Urothelium cell line (cell line): ENCODE measurements at places on chromosomes 16 and 17.
A peak's percentile ranks its signal among the peaks of the same experiment; 100 is the strongest.

GRCh38 chr17:51407576-51407975 is 147.2 kb downstream of the UTP18 start:
- DNase-seq: no peak

- DNase-seq: no peak
These were observed 26.8 kb upstream of the SMPD3 start for GRCh38 chr16:68475071-68475470.

- DNase-seq: no peak
These were observed 5.5 kb upstream of the PHF12 start for GRCh38 chr17:28956861-28957260.

GRCh38 chr17:76497699-76497978 is 3.6 kb downstream of the RHBDF2 start:
- no peak for DNase-seq

DNA sequence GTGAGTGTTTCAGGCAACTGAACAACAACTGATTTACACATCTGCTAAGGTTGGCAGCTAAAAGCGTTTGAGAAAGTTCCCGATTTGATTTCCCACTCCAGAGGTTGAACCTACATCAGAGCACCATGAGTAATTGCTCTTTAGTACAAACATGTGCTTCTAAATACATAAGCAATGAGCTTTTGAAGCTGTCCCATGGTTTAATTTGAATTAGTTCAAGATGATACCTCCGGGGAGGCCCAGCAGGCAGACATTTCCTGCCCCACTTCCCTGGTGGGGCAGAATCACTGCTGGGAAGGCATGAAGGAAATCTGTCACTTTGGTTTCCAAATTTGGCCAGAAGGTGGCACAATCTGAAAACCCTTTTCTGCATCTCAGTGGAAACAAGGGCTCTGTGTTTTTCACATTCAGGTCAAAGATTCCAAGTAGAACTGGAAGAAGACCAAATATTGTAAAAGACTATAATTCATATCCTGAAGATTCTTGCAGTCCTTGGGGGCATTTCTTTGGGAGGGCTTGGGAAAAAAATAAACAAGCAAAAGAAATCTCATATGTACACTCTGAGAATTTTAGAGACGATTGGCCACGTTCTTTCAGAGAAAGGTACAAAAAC is 176.2 kb upstream of the FAM20A start:
- DNase-seq: peak; percentile 68

DNA sequence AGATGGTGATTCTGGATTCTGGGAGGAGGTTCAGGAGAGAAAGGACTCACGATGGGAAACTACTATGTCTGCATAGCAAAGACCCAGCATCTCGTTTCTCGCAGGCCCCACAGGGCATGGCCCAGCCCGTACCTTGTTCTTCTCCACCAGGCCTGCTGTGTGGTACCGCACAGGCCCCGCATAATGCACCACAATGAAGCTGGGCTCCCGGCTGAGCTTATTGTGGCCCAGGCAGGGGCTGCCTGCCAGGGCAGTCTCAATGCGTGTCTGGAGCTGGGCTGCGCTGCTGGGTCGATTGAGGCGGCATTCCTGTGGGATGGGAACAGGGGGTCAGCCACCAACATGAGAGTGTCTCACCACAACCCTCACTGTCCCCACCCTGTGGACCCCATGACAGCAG is 20.4 kb downstream of the ZNHIT3 start:
- DNase-seq: no peak

DNA sequence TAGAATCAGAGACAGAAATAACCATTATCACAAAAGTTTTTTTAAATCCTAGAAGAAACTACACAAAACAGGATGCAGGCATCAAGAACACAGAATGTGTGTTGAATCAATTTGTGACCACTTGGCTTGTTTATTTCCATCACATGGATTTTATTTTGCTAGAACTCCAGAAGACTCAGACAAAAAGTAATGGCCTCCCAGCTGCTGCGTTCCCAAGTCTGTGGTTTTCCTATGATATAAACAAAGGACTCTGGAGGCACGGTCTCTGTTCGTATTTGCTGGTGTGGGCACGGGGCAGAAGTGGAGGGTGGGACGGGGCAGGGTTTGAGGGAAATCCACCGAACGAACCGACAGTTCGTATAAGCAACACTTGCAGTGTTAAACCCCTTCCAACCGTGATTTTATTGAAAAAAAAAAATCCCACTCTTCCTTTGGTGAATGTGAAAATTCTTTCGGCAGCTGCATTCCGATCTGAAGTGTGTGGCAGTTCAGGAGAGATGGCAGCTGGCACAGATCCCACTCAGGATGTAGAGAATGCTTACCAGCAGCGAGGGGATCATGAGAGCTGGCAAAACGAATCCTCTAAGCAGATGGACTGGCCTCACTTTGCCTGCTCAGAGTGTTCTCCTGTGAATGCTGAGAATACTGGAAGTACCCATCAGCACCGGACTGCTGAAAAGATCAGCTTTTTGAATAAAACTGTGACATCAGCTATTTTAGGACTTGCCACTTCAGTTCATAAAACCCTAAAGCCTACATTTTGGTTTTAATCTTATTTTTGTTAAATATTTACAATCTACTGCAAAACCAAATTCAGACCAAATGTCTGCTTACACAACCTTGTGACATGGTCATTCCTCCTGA is 165.2 kb downstream of the VPS53 start:
- DNase-seq: peak; percentile 67

DNA sequence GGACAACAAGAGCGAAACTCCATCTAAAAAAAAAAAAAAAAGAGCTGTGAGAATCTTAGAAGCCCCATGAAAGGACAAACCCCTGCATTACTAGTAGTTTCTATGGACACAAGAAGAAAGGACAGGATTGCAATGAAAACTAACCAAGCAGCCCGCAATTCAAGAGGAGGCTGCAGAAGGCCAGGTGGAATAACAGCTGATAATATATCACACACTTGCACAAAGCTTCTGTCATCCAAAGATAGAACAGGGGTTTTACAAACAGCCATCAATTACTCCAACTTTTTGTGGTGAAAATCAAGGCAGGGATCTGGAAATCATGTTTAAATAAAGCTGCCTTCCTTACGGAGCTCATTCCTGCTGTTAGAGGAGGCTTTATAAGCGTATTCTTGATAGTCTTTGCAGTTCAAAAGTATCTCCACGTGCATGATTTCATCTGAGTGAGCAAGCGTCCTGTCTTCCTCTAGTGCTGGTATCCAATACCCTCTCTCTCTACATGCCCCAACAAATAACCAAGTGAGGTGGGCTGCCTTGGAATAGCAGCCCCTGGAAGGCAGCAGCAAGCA is 23.1 kb upstream of the TMEM94 start:
- DNase-seq: no peak

- no peak for DNase-seq
These were observed 19.8 kb upstream of the G6PC1 start for GRCh38 chr17:42880776-42881310.

DNA sequence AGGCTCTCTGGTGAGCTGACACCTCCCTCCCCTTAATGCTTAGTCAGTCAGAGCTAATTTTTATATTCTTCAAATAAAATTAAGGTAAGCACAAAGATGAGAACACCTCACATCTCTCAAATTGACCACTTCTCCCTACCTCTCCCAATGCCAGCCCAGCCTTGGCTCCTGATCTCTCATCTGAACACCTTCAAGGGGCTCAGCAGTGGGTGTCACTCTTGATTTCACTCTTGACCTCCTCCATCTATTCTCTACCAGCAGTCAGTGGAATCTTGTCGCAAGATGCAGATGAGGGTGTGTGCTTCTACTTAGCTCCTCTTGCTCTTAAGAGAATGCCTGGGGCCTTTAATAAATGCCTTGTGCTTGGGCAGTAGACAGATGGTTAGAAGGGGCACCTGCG is 309.0 kb upstream of the IRX3 start:
- no peak for DNase-seq

DNA sequence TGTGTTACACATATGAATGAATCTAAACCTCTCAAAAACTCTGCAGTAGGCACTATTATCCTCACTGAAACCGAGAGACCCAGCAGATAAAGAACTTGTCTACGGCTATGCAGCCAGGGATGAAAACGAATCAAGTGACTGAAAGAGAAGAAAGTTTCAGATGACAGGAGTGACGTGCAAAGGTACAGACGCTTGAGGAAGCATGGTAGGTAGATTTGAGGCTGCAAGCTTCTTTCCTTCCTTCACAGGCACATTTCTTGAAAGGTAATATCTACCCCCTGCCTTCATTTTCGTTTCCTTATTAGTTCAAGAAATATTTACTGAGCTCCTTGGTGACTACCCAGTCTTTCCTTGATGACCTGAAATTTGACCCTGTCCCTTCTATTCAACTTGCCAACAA is 211.5 kb upstream of the AXIN2 start:
- no peak for DNase-seq

DNA sequence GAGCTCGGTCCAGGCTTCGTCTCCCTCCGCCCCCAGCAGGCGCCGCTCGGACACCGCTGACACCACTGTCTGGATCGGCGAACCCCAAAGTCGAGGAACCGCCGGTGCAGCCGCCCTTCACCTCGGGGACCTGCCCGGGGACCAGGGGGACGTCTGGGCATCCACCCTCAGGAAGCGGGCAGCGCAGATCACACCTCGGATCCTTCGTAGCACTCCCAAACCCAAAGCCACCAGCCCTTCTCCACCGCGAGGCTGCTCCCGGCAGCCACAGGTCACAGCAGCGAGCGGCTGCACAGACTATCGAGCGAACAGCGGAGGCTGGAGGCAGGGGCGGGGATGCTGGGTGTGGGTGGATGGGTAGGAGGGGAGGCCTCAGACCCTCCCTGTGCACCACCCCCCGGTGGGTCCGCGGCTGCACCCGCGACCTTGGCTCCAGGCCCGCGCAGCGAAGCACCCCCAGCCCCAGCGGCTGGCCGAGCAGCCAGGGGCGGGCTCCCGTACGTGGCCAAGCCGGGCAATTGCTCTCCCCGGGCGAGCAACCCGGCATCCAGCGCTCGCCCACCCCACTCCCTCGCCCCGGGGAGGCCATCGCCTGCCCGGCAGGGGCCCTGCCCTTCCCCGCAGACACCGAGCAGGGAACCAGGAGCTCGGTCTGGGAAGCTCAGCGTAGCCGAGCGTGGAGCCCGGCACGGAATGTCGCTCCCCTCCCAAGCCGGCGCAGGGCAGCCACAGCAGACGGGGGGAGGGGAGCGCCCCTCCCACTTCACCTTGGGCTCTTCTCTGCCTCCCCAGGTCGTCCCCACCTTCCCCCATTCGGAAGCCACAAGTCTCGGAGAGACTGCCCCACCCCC is 1.0 kb downstream of the SDK2 start:
- peak; percentile 85 for DNase-seq

DNA sequence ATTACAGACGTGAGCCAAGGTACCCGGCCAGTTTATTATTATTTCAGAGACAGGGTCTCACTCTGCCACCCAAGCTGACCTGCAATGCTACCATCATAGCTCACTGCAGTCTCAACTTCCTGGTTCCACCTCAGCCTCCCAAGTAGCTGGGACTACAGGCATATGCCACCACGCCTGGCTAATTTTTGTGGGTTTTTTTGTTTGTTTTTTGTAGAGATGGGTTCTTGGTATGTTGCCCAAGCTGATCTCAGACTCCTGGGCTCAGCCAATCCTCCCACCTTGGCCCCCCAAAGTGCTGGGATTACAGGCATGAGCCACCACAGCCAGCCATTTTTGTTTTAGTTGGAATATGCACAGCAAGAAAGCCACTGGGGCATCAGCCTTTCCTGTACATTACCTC is 115.7 kb downstream of the MRM1 start:
- no peak for DNase-seq

GRCh38 chr16:61237884-61238485 is 798.3 kb downstream of the CDH8 start:
- no peak for DNase-seq

- DNase-seq: peak; percentile 68
These were observed 7.4 kb downstream of the GLIS2 start for GRCh38 chr16:4323071-4323844.

- DNase-seq: no peak
These were observed 3.7 kb upstream of the SLC39A11 start for GRCh38 chr17:73096211-73096610.

- DNase-seq: peak; percentile 40
These were observed 6.7 kb downstream of the CAMTA2 start for GRCh38 chr17:4980644-4981216.

DNA sequence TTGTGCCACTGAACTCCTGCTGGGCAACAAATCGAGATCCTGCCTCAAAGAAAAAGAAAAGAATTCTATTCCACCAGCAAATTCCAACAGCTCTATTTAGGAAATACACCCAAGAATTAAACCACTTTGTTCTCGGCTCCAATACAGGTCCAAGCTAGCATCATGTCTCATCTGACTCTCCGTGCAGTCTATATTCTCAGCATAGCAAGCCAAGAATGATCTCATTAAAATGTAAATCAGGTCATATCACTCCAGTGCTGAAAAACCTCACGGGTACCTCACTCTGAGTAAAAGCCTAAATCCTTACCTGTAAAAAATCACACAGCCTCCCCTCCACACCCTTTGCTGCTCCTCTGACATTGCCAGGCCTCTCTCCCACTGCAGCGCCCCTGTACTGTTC is 23.9 kb downstream of the UBE2G1 start:
- no peak for DNase-seq

- DNase-seq: peak; percentile 20
These were observed 12.8 kb downstream of the FLYWCH2 start for GRCh38 chr16:2895813-2896212.

GRCh38 chr17:68238164-68238870 is 9.5 kb upstream of the AMZ2 start:
- no peak for DNase-seq

DNA sequence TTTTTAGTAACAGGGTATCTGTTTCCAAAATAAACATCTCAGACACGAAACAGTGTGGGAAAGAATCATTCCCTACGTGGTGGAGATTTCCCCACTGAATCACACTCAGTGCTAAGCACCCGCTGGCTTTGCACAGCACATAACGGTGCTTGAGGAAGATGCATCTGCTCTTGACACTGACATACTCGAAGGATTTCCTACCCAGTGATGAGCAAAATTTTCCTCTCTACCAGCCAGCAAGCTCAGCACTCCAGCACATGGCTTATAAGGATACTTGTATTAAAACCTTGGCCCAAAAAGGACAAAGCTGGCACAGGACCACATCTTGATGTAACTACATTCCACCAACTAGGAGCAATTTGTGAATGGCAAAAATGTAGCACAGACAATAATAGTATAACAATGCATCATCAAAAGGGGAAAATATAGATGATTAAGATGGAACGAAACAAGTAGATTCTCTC is 59.0 kb downstream of the ANKFY1 start:
- DNase-seq: no peak

DNA sequence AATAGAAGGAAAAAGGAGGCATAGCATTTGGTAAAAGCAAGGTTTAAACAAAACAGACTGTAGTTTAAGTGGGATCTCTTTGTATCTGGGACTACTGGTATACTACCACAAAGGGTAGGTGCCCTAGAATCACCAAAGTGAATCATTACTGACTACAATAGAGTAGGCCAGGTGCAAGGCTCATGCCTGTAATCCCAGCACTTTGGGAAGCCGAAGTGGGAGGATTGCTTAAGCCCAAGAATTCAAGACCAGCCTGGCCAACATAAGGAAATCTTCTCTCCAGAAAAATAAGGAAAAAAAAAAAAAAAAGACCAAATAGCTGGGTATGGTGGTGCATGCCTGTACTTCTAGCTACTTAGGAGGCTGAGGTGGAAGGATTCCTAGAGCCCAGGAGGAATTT is 60.8 kb upstream of the CORO6 start:
- no peak for DNase-seq
